ENCODE measurements at places on chromosomes 12 and 14. TPM values are rescaled to one million over a fixed set of nuclear protein-coding genes. Genes with fewer than 3 reads are reported as not detected.

The OTX2 gene
- polyA plus RNA-seq, result not detected

The LUM gene
- 48.9 TPM for polyA plus RNA-seq

The HIF1A gene
- polyA plus RNA-seq, result 93.6 TPM

The SYT1 gene
- 113 TPM for polyA plus RNA-seq

The OR6C75 gene
- polyA plus RNA-seq, result not detected

The FAM186B gene
- polyA plus RNA-seq, result 3.4 TPM

The PRPF39 gene
- 44.9 TPM for polyA plus RNA-seq

The RILPL1 gene
- 33.3 TPM for polyA plus RNA-seq

The ARHGEF25 gene
- 47.7 TPM for polyA plus RNA-seq

The AKAP3 gene
- polyA plus RNA-seq, result 2.0 TPM

The WASHC3 gene
- 42.0 TPM for polyA plus RNA-seq

The OR10G2 gene
- not detected for polyA plus RNA-seq

The CCDC175 gene
- 0.56 TPM for polyA plus RNA-seq

The CMKLR1 gene
- polyA plus RNA-seq, result 4.5 TPM

The GLT1D1 gene
- polyA plus RNA-seq, result 24.0 TPM

The ACOT6 gene
- 1.3 TPM for polyA plus RNA-seq

The BDKRB2 gene
- polyA plus RNA-seq, result 1.4 TPM

The CSRNP2 gene
- 61.1 TPM for polyA plus RNA-seq

The AQP2 gene
- 0.44 TPM for polyA plus RNA-seq

The KRT85 gene
- not detected for polyA plus RNA-seq

The VWF gene
- polyA plus RNA-seq, result 34.3 TPM

The AMHR2 gene
- polyA plus RNA-seq, result 0.23 TPM

The RNASE4 gene
- polyA plus RNA-seq, result 0.48 TPM

The LMO3 gene
- 74.3 TPM for polyA plus RNA-seq

The OAS1 gene
- polyA plus RNA-seq, result 5.3 TPM

The SMAGP gene
- 8.3 TPM for polyA plus RNA-seq

The ACOT2 gene
- 40.8 TPM for polyA plus RNA-seq

The CLEC4D gene
- not detected for polyA plus RNA-seq

The PLBD1 gene
- polyA plus RNA-seq, result 4.1 TPM

The CNTN1 gene
- polyA plus RNA-seq, result 287 TPM

The CD4 gene
- polyA plus RNA-seq, result 13.0 TPM

The SERPINA12 gene
- 0.13 TPM for polyA plus RNA-seq

The PMEL gene
- 1.5 TPM for polyA plus RNA-seq

The KRT4 gene
- polyA plus RNA-seq, result 0.20 TPM

The BDKRB1 gene
- polyA plus RNA-seq, result not detected

The EPYC gene
- polyA plus RNA-seq, result not detected

The WSCD2 gene
- polyA plus RNA-seq, result 12.0 TPM

The COL2A1 gene
- 7.1 TPM for polyA plus RNA-seq

The PRB2 gene
- not detected for polyA plus RNA-seq

The EXOC3L4 gene
- polyA plus RNA-seq, result 0.52 TPM

The FGF23 gene
- not detected for polyA plus RNA-seq

The CLEC7A gene
- 4.4 TPM for polyA plus RNA-seq

The TNFRSF1A gene
- 54.0 TPM for polyA plus RNA-seq

The P3H3 gene
- 42.3 TPM for polyA plus RNA-seq

The SMCO2 gene
- polyA plus RNA-seq, result 2.2 TPM

The FLRT2 gene
- 68.8 TPM for polyA plus RNA-seq

The ANO4 gene
- 20.5 TPM for polyA plus RNA-seq

The ZC3H14 gene
- polyA plus RNA-seq, result 57.8 TPM

The LMNTD1 gene
- polyA plus RNA-seq, result 0.54 TPM

The CTSG gene
- 0.36 TPM for polyA plus RNA-seq

The SPX gene
- polyA plus RNA-seq, result 4.8 TPM

The MGP gene
- 28.7 TPM for polyA plus RNA-seq

All from spinal cord (tissue), 10 donors.